ENCODE measurements at places on chromosomes 11 and 22.

DNA sequence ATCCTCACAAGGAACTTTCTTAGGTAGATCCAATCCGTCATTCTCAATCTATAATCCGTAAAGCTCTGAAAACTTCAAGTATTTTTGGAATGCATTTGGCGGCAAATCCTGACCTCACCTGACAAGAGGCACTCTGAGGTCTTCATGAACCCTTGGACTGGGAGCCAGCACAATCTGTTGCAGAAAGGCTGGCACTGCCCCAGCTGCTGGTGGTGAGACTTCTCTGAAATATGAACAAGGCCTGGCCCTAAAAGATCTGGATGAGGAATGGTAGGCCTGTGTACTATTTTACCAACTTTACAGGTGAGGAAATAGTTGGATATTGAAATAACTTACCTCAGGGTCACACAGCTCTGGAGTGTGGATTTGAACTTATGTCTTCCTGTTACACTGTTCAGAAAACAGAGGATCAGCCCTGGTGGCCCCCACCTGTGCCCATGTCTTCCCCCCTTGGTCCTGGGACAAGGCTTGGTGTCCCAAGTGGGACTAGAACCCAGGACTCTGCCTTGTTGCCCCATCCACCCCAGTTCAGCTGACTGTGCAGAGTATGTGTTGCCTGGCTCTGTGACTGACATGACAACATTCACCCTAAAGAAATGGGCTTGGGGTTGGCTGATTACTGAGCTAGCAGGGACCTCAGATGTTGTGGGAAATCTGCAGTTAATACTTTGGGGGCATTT is 471.4 kb downstream of the MN1 start:
- no peak for DNase-seq

DNA sequence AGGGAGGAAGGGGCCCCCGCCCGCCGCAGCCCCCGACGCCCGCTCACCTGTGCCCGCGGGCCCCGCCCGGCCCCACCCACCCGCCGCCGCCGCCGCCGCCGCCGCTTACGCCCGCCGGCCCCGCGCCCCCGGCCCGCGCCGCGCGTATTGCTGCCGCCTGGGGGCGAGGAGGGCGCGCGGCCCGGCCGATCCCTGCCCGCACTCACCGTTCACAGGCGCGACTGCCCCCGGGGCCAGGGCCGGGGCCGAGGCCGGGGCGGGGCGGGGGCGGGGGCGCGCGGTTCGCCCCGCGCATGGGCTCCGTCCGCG is 212 bp downstream of the HRAS start:
- no peak for DNase-seq

DNA sequence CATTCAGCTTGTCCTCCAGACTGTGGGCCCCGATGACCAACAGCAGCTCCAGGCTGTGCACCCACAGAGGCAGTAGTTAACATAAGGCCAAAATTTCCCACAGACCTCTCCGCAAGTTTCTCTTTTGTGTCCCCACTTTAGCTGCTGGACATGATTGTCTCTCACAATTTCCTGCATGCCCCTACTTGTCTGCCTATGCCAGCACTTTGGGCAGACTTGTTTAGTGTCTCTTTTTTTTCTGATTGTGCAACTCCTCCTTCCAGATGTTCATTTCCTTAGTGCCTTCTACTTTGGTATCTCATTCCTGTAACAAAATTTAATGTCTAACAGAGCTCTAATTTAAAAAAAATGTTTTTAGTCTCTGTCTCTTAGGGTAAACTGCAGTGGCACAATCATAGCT is 23.8 kb upstream of the SCN3B start:
- no peak for DNase-seq

- DNase-seq = no peak
These were observed 3.3 kb downstream of the TMEM132A start for GRCh38 chr11:60927600-60927999.

DNA sequence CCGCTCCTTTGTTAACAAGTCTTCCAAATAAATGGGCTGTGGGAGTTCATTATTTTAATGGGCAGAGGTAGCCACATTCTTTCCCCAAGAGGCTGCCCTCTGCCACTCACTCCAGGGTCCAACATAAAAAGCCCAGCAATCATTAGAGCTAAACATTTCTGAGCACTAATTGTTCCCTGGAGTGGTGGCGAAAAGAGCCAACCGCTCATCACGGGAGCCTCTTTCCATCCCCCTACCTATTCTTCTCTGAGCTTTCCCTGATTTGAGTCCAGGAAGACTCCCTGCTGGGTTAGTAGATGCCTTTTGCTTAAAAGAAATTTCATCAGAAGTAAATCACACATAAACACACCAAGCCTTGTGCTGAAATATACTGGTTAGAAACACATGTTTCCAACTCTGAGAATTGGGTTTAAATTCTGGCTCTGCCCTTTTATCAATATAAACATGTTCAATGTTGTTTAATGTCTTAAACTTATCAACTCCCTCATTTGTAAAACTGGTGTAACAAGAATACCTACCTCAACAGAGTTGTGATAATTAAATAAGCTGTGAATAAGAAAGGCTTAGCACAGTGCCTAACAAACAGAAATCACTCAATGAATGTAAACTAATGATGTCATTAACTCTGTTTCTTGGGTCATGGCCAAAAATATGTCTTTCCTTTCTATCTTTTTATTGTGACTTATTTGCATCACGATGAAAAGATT is at the start of gene OR5A2:
TSS of gene OR5A2 (minus strand) at position 53 of the 707 bp plus-strand sequence. CDS start 3,460 bp downstream, outside the sequence.
- DNase-seq = no peak

DNA sequence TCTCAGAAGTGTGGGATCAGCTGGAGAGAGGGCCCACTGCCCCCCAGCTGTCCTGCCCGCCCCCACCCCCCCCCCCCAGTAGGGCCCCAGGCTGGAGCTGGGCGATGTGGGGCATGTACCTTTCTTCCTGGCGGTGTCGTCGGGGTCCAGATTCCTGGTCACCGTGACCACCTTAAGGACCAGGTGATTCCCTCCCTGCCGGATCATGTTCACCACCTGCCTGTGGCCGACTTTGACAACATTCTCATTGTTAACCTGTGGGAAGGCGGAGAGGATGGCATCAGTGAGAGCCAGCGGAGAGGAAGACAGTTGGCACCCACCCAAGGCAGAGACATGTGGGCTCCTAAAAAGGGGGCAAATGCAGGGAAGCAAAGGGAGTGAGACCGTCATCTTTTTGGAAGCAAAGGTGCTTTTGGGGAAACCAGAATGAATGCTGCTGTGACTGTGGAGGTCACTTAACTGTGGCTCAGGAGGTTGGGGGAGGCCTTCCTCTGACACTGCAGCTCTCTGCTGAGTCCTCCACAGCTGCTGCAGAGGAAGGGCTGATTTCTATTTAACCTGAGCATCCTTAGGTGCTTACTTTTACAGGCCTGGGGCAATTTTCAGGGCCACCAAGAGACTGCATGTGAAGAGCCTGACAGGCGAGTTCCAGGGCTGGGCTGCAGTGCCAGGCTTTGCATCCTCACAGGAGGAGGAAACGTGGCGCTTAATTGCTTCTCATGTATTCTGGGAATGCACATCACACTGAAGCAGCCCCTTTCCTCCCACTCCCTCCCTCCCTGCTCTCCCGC is 104.5 kb downstream of the CTTN start:
- DNase-seq = no peak

Data from nephron progenitor cell (in vitro differentiated cells).